HL-60 (cell line): ENCODE measurements at places on chromosomes 16 and 17.

GRCh38 chr16:73610605-73611156 is 562.8 kb upstream of the ZFHX3 start:
- DNase-seq: no peak

GRCh38 chr16:81137754-81138153 is 41.6 kb upstream of the GCSH start:
- no peak for DNase-seq

DNA sequence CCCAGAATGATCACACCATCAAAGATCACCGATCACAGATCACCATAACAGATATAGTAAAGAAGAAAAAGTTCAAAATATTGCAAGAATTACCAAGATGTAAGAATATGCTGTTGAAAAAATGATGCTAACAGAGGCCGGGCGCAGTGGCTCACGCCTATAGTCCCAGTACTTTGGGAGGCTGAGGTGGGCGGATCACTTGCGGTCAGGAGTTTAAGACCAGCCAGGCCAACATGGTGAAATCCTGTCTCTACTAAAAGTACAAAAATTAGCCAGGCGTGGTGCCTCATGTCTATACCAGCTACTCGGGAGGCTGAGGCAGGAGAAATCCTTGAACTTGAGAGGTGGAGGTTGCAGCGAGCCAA is 53.2 kb downstream of the CPPED1 start:
- no peak for DNase-seq

- DNase-seq: no peak
Observed at GRCh38 chr16:79899316-79899715, 298.8 kb upstream of the MAF start.

- DNase-seq: no peak
Observed at GRCh38 chr16:53503991-53504663, 1.1 kb upstream of the AKTIP start.

DNA sequence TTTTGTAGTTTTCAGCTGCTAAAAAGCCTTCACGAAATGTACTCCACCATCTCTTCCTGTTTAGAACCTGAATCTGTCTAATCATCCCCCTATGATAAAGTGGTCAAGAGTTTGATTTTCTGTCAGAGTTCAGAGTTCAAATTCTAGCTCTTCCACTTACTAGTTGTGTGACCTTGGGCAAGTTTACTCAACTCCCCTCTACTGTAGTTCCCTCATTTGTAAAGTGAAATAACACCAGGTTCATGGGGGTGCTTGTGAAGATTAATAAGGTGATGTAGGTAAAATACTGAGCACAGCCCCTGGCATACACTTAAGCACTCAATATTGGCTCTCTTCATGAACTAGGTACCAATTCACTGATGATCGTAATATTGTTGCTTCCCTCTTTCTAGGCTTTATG is 1.2 kb upstream of the CDC6 start:
- no peak for DNase-seq

- no peak for DNase-seq
Observed at GRCh38 chr17:48456589-48456988, 26.6 kb upstream of the SKAP1 start.

GRCh38 chr16:9151074-9151473 is 59.6 kb downstream of the HAPSTR1 start:
- DNase-seq: no peak

GRCh38 chr16:16019488-16019887 is 70.1 kb downstream of the ABCC1 start:
- DNase-seq: no peak

GRCh38 chr17:15479703-15480102 is 12.3 kb upstream of the CDRT4 start:
- no peak for DNase-seq

GRCh38 chr17:80253631-80254395 is 6.8 kb upstream of the RNF213 start:
- no peak for DNase-seq

DNA sequence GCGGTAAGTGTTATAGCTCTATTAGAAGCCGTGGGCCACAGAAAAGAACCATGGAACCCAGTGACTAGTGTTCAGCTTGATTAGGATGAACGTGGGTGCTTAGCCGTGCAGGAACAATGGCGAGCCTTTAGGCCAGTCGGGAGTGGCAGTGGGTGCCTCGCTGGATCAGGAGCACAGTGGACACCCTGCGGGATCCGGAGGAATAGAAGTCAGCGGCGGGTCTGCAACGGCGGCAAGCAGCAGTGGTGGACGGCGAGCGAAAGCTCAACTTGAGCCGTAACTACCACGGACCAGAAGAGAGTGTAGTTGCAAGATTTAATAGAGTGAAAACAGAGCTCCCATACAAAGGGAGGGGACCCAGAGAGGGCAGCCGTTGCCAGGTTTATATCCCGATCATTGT is 37.3 kb upstream of the CDH15 start:
- no peak for DNase-seq

DNA sequence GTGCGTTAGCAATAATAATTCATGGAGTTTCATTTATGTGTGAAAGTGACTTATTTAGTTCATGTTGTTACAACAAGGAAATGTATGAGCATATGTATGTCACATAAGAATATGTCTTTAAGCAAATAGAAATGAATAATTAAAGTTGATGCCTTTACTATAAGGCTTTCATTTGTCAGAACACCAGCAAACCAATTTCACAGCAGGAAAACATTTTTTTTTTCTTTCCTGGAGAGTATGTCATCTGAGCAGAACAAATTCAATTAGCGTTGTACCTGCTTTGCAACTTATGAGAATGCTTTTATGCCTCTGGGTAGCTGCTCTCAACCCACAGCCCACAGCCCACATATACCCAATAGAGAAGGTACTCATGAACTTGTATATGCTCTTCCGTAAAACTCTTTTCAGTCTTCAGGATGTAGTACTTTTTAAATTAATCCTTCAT is 26.3 kb upstream of the APOH start:
- no peak for DNase-seq

DNA sequence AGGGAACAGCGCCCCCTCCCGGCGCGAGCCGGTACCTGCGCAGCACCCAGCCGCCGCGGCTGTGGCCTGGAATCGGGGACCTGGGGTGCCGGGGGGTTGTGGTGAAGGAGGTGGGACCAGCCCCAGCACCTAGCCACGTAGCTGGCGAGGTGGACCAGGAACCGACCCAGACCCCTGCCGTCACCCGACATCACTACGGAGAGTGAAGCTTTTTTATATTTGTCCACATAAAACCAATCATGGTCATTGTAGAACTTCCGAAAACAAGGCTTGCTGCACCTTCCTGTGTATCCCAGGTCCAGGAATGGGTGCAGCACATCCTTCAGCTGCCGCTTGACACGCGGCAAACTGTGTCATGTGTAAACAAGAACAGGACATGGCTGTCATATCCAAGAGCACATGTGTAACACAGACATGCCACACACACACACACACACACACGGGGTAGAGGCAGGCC is 1.3 kb downstream of the HBQ1 start:
- DNase-seq: no peak

DNA sequence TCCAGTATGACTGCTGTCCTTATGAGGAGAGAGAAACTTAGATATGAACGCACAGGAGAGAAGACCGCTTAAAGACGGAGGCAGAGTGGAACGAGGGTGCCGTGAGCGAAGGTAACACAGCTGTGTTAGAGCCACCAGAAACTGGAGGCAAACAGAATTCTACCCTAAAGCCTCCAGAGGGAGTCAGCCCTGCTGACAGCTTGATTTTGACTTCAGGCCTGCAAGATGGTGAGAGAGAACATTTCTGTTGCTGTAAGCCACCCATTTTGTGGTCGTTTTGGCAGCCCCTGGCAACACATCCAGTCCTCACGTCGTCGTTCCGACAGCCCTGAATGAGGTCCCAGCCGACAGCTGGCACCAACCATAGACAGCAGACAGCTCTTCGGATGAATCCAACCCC is 2.8 kb upstream of the SPATA2L start:
- DNase-seq: no peak

DNA sequence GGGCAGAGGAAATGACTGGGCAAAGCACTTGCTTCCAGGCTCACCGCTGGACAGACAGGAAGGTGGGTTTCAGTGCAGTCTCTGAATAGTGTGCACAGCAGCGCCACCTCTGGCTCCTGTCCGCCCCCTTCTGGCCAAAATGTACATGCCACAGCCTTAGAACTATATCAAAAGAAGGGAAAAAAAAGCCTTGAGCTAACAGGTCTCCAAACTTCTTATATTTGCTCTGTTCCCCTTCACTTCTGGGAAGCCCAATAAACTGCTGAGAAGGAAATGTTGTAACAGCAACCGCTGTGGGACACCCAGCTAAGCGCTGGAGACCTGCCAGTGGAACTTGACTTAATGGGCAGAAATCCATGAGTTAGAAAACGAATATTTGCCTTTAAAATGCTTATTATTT is 17.5 kb downstream of the COG7 start:
- peak; percentile 71 for DNase-seq

- DNase-seq: no peak
Observed at GRCh38 chr17:81599719-81600486, 37.0 kb downstream of the NPLOC4 start.

- DNase-seq: no peak
Observed at GRCh38 chr16:20107083-20107482, 33.4 kb upstream of the GPR139 start.

GRCh38 chr16:19805459-19806162 is 79.0 kb downstream of the GPRC5B start:
- no peak for DNase-seq

- no peak for DNase-seq
Observed at GRCh38 chr17:4573669-4574068, 10.7 kb upstream of the SMTNL2 start.

DNA sequence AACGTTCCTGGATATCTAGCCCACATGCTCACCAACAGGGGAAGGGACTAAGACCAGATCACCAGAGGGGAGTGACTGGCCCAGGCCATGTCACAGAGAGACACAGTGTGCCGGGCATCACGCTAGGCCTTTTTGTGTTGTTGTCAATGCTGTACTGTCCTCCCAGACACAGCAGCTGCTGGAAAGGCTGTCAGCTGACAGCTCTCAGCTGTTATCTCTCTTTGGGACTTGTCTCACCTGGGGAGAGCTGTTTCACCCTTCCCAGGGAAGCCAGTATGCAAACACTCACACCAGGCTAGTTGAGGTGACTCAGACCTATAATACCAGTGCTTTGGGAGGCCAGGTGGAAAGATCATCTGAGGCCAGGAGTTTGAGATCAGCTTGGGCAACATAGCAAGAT is 19.4 kb downstream of the UNC45B start:
- no peak for DNase-seq

DNA sequence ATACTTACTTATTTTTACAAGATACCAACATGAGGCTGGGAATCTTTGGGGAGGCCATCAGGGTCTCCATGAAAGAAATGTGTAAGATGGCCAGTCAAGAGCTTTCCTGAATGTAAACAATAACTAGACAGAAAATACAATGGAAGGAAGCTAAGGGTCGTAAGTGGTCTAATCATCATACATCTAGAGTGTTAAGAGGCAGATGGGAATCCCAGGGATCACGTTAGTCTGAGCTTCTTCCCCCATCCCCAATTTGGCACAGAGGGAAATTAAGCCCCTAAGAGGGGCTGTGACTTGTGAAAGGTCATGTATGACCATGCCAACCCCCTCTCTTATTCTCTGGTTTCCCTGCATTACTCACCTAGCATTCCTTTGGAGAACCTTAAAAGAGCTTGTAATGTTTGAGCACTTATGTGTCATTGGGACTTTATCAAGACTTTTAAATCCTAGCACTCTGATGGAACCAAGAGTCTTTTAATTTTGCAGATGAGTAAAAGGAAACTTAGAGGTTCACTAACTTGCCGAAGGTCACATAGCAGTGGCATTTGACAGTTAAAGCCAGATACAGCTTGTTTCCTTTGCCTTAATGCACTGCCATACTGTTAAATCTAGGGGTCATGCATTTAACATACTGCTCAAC is 46.1 kb downstream of the DCUN1D3 start:
- no peak for DNase-seq

GRCh38 chr17:50373705-50374104 is 676 bp downstream of the EME1 start:
- no peak for DNase-seq

- DNase-seq: no peak
Observed at GRCh38 chr17:35117984-35118383, 1.7 kb downstream of the RAD51D start.

GRCh38 chr17:77690271-77691161 is 268.0 kb upstream of the TNRC6C start:
- DNase-seq: no peak

DNA sequence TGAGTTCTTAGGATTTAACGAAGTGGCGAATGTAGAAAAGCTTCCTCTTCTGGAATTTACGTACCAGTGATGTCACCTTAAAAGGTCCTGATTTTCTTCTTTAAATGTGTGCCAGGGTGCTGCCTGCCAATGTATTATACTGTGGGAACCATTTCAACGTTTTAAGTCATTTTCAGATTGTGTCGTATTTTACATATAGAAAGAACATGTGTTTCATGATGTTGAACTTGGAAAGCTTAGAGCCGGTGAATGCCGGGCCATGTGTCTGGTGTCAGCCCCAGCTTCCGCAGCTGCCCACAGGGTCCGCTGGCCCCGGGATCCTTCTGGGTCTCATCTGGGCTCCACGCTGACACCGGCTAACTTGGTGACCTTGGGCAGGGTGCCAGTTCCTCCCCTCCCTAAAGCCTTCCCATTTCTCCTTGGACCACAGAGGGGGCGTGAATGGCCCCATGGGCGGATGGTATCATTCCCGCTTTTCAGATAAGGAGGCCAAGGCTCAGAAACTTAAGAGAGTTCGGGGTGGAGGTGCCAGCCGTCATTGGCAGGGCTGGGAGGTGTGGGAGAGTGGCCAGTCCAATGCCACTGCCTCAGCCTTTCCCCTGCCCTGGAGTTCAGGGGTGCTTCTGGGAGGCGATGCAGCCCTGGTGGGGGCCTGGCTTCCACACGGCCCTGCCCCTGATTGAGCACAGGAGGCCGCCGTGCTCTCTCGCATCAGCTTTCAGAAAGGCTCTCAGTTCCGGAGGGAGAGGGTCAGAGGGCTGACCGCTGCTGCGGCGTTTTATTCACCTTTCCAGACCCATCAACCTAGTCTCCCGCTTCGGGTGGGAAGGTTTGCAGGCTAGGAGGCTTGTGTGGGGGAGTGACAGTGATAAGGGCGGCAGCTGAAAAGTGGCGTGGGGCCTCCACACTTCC is 68.8 kb upstream of the CIBAR2 start:
- no peak for DNase-seq

GRCh38 chr17:49260011-49260816 is 29.6 kb upstream of the PHOSPHO1 start:
- DNase-seq: peak; percentile 42

DNA sequence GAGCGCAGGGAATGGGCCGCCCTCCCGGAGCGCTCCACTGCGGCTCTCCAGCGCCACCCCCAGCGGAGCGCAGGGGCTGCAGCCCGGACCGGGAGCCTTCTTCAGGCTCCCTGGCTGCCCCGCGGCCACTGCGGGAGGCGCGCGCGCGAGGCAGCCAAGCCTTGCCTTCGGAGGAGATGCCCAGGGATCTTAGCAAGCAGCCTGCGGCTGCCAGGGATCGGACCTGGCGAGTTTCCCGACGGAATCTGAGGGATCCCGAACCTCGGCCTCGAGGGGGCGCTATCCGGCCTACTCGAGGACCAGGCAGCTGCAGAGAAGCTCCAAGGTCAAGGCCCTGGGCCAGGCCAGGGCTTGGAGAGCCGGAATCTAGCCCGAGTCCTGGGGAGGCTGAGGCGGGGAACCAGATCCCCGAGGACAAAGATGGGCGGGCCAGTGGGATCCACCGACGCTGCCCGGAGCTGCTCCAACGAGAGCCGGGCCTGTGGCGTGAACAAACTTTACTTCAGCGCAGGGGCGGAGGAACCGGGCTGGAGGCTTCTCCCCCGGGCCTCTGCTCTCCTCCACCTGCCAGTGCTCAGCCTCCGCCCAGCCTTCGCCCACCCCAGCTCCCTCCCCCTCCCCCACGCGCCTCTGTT is at the start of gene IRX6:
Gene IRX6 (plus strand): TSS at position 567 of the 635 bp plus-strand sequence. CDS start 889 bp downstream, outside the sequence.
- no peak for DNase-seq
